ENCODE measurements at places on chromosomes 5 and 9.

- DNase-seq, result no peak
Observed at GRCh38 chr5:138344887-138345622, 7.0 kb downstream of the FAM53C start.

DNA sequence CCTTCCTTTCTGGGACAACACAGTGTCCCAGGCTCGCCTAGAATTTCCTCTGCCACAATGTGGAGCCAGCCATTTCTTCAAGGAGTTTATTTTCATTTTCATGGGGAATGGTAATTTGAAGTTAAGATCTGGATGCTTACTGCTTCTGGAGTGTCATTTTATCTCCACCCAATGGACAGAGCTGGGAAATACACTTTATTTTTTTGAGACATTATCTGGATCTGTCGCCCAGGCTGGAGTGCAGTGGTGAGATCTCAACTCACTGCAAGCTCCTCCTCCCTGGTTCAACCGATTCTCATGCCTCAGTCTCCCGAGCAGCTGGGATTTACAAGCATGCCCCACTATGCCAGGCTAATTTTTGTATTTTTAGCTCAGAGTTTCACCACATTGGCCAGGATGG is 12.7 kb upstream of the THG1L start:
- peak; percentile 79 for DNase-seq

- no peak for DNase-seq
Observed at GRCh38 chr9:37425298-37425752, 2.8 kb downstream of the GRHPR start.

DNA sequence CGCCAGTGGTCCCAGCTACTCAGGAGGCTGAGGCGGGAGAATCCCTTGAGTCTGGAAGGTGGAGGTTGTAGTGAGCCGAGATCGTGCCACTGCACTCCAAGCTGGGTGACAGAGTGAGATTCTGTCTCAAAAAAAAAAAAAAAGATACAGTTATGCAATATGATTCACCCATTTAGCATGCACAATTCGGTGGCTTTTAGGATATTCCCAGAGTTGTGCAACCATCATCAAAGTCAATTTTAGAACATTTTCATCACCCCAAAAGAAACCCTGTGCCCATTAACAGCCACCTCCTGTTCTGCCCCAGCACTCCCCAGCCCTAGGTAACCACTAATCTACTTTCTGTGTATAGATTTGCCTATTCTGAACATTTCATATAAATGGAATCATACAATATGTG is 4.3 kb upstream of the DHFR start:
- DNase-seq, result peak; percentile 32

DNA sequence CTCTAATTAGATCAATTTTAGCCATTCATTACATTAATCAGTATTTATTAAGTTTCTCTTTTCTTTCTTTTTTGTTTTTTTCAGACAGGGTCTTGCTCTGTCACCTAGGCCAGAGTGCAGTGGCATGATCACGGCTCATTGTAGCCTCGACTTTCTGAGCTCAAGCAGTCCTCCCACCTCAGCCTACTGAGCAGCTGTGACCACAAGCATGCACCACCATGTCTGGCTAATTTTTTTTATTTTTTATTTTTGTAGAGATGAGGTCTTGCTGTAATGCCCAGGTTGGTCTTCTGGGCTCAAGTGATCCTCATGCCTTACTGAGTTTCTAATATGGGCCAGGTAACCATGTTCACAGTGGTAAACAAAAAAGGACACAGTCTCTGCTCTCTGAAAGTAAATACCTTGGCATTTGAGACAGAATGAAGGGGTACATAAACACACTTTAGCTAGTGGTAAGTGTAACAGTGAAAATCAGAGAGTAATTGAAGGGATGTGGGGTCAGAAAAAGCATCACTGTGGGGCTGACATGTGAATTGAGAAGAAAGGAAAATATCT is 336.3 kb downstream of the ADGRV1 start:
- DNase-seq, result no peak

DNA sequence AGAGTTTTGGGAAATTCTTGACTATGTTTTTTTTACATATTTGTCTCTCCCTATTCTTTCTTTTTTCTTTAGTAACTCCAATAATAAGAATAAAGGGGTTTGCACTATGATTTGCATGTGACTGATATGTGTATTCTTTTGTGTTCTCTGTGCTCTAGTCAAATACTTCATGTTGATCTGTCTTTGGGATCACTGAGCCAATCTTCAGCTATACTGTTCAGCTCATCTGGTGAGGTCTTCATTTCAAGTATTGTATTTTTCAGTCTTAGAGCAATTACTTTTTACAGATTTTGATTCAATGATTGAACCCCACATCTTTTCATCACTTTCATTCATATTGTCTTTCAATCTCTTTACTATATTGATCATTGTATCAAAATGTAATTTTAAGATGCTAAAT is 58.1 kb upstream of the TAF11L2 start:
- DNase-seq, result no peak

DNA sequence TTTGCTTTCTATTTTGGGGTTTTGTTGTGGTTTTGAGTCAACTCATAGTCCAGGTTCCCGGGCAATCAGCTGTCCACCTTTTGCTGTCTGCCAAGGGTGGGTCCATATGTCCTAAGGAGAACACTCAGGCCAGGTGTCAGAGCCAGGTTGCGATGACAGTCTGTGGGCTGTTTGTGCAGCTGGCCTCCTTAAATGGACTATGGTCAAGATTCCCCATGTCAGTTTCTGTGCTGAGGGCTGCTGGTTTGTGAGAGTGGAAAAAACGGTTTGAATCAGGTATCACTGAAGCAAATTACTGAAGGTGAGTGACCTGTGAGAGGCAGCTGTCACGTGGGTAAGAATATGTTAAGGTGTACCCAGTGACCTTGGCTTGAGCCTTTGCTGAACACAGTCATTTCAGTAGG is 33.0 kb downstream of the SNX30 start:
- DNase-seq, result no peak

- DNase-seq, result no peak
Observed at GRCh38 chr5:1751026-1751863, 48.4 kb downstream of the MRPL36 start.

- DNase-seq, result no peak
Observed at GRCh38 chr5:175691761-175692160, 33.9 kb downstream of the HRH2 start.

DNA sequence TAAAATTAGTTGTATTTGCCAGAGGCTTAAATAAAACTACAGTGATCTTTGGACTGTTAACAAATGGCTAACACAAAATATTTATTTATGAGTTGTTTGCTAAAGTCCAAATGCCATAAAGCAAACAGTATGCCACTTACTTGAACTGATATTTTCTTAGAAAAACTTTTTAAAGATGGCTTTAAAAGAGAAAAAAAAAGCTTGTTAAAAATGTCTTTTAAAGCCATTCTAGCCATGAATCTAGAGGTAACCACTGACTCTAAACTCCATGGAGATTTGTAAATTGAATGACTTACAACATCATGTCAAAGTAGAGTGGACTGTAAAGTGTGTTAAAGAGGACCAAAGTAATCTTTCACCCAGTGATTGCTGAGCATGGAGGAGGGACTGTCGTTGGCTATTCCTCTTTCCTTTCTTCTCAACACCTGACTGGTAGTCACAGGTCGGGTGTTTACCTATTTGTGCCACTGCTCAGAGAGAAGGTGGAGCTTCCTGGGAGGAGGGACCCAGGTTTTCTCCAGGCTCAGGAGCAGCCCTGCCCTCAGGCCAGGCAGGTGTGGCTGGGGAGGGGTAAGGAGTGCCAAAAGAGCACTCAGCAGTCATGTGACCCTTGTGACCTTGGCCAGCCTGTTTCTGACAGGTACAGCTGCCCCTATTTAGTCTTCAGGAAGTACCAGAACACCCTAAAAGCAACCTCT is 69.1 kb upstream of the TJP2 start:
- DNase-seq, result no peak

- DNase-seq, result peak; percentile 28
Observed at GRCh38 chr5:110817459-110817858, 78.7 kb downstream of the SLC25A46 start.

- DNase-seq, result no peak
Observed at GRCh38 chr5:116437922-116438578, 136.6 kb downstream of the SEMA6A start.

DNA sequence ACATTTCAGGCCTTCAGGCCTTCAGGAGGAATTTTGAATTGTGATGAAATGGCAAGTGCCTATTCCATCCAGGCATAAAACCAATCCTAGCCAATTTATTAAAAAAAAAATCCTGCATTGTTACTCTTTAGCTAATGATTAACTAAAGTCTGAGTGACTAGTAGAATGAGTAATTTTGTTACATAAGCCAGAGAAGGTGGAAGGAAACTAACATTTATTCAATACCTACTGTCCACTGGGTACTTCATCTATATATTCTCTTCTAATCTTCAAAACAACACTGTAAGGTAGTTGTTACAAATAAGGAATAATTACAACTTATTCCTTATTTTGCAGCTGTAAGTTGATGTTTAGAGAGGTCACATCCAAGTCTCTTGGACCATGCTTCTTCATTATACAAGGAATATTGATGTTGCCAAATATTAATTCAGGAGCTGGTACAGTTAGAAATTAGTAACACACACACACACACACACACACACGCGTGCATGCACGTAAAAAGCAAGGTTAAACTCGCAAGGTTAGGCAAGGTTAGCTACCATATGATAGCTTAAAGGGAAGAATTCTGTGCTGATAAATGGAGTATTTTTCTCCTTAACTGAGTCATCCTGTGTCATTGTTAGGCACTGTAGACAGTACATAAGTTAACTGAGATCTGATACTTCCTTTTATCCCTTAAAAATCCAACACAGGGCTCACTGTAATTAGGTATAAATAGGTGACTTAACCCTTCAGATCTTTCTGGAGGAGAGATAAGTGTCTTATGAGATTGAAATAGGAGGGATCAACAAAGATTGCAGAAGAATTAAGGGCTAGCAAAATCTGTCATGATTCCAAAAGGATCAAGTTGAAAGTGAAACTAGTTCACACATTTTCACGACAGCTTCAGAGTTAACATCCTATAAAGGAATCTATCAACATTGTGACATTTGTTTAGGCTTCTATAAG is 596.9 kb downstream of the PDE4D start:
- DNase-seq, result peak; percentile 38

DNA sequence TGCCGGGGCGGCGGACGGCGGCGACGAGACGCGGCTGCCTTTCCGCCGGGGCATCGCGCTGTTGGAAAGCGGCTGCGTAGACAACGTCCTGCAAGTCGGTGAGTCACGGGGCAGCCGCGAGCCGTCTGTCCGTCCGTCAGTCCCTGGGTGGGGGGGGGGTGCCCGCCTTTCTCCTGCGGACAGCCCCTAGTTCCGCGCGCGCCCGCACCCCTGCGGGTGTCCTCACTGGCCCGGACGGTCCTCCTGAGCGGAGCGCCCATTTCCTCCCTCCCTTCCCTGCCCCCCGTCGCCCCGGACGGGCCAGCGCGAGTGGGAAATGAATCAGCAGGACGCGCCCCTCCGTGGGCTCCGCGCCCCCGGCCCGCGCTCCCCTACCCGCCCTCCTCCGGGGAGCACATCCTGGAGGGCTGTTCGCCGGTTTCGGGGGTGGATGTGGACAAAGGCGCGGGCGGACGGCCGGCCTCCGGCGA is 828 bp downstream of the ZSWIM6 start:
- peak; percentile 61 for DNase-seq

GRCh38 chr9:95057101-95057500 is 260.4 kb downstream of the FANCC start:
- no peak for DNase-seq

- peak; percentile 56 for DNase-seq
Observed at GRCh38 chr9:15211815-15212495, 95.1 kb downstream of the TTC39B start.

DNA sequence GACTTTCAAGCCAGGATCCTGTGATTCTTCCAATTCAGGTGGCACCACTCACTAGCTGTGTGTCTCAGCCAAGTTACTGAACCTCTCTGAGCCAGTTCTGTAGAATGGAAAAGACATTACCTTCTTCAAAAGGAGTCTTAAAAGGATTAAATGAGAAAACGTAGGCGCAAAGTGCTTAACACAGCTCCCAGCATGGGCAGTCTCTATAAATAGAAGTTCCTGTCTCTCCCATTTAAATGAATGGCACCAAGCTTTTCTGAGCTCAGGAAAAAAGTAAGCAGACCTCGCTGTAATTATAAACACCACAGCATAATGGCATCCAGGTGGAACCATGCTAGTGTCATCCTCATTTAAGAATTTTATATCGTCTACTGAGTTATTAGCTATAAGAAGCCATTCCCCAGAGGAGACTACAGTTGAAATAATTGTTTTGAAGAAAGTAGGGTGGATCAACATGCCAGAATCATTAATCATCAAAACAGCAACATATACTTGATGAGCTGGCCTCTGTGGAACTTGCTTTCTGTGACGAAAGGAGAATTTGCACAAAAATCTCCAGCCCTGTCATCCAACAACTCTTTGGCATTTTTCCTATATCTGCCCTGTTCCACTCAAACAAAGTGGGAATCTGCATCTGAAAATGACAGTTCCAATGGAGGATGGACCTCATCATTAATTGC is 188.9 kb downstream of the SPOCK1 start:
- DNase-seq, result peak; percentile 96

GRCh38 chr9:126652140-126652582 is 38.4 kb downstream of the LMX1B start:
- DNase-seq, result no peak

GRCh38 chr9:5609226-5609596 is 19.7 kb upstream of the RIC1 start:
- DNase-seq, result no peak

DNA sequence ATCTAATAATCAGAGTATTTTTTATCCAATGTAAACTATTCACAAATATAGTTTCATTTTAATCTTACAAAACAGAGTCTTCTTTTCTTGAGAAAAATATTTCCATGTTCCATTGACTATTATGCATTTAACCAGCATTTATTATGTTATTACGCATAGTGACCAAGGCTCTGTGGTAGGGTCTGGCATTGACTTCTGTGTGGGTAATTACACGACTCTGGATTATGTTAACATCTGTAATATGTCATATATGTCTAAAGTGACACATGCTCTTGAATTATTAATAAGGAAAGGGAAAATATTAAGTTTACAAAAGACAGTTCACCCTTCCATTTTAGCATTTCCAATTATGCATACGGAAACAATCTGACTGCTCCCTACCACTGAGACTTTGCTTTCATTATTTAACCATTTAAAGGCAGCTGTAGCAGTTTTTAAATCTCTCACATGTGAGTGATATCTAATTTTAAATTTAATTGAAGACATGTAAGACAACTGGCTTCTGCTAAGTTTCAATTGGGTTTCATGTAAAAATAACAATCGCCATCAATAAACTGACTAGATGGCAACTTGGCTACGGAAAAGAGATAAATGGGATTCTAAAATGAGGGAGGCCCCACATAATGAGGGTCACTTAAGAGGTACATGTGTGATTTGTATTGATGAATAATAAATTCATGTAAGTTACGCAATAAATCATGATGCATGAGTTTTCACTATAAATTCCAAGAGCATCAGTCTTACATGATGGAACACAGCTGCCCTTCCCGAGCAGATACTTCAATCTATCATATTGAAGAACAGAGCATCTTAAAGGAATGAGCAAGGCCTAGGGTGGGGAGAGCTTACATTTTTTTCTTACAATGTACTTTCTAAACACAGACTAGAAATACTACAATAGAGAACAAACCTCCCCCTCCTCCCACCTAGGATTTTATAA is 1056.8 kb downstream of the MAT2B start:
- DNase-seq, result peak; percentile 85

GRCh38 chr9:2192356-2192979 is 177.3 kb downstream of the SMARCA2 start:
- no peak for DNase-seq

GRCh38 chr9:126452106-126452505 is 125.5 kb downstream of the MVB12B start:
- no peak for DNase-seq

GRCh38 chr5:107824821-107825220 is 154.1 kb upstream of the EFNA5 start:
- no peak for DNase-seq

Data from fibroblast of upper back skin (primary cell).